Activated T-cell treated with anti-CD3 and anti-CD28 coated beads, Interleukin-2, amount 50 U/mL, for 4 hours (primary cell): ENCODE measurements at places on chromosomes 3 and 15.

DNA sequence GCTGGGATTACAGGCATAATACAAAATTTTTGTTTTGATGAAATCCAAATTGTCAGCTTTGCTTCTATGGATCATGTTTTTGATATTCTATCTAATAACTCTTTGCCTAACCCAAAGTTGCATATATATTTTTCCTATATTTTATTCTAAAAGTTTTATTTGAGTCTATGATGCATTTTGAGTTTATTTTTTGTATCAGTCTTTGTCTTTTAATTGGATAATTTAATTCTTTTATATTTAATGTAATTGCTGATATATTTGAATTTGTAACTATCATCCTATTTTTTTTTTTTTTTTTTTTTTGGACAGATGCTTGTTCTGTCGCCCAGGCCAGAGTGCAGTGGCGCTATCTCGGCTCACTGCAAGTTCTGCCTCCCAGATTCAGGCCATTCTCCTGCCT, 19.7 kb upstream of the DENND4A start:
- no peak for DNase-seq

DNA sequence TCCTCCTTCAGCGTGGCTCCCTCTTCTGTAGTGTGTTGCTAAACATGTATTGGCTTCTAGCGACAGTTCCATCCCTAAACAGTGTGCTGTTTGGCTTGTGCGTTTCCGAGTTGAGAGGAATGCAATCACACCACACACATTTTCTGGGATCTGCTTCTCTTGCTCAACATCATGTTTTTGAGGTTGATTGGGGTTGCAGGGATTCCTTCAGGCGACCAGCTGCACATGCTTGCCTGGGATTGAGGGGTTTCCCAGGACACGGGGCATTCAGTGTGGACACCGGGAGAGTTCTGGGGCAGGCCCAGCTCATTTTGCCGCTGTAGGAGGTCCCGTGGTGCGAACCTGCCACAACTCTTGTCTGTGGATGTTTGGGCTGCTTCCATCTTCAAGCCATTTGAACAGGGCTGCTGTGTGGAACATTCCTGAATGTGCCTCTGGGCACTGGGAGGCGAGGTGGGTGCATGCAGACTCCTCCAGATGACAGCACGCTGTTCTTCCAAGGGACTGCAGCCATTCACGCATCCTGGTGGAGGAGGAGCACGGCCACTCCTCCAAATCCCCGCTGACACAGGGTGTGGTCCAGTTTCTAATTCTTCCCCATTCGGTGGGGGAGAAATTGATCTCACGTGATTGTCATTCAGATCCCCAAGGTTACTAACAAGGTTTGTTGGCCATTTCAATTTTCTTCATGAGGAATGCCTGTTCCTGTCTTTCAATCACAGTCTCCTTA, 82.8 kb downstream of the PLXNA1 start:
- no peak for DNase-seq

- no peak for DNase-seq
These were observed 189.9 kb downstream of the VGLL3 start for GRCh38 chr3:86801066-86801465.

GRCh38 chr3:115814778-115815380, 191.6 kb downstream of the GAP43 start:
- DNase-seq, result peak; percentile 66

DNA sequence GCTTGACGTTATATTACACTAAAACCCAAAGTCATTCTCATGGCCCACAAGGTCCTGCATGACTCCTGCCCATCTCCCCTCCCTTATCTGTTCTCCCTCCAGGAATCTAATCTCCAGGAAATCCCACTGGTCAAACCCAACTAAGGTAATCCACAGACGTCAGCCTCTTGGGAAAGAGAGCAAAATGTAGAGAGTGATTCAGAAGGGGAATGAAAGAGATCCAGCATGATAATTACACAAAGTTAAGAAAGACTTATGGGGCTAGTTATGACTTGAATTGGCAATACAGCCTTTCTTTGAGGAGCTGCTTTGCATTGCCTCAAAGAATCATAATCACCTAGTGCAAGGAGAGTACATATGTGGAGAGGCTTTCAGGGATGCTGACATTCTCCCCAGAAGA, 137.8 kb upstream of the MYRIP start:
- no peak for DNase-seq

- no peak for DNase-seq
These were observed 22.3 kb downstream of the NKIRAS1 start for GRCh38 chr3:23894254-23895061.

DNA sequence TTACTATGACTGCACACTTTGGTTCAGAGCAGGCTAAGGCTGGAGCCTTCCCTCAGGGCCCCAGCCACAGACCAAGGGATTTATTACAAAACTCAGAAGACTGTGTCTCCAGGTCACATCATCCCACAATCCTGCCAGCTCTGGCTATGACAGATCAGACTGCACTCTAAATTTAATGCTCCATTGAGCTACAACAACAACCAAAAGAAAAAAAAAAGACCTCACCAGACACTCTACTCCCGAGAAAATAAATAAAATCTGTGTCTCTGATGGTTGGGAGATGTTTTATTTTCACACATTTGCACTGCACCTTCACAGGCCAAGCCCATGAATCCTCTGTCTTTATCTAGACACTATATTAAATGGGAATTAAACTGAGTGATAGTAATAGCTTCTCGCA, 50.8 kb upstream of the CTNNB1 start:
- no peak for DNase-seq

- no peak for DNase-seq
These were observed 47.2 kb upstream of the SMAD6 start for GRCh38 chr15:66654739-66655375.

- DNase-seq, result no peak
These were observed 23.2 kb downstream of the CYP8B1 start for GRCh38 chr3:42852441-42852840.

DNA sequence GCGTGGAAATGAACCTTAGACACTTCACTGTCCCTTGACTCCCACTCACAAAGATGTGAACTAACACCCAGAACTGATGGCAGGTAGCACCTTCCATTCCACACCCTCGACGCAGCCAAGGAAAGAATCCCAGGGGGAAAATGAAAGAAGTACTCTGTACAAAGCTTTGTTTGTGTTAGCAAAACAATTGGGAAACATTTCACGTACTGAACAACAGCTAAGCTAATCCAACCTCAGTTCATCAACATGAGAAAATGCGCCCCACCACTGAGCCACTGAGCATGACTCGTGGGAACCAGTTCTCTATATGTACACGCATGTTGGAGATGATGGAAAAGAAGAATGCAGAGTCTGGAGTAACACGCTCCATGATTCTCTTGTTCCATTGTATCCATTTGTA, 32.0 kb downstream of the CORO2B start:
- no peak for DNase-seq

DNA sequence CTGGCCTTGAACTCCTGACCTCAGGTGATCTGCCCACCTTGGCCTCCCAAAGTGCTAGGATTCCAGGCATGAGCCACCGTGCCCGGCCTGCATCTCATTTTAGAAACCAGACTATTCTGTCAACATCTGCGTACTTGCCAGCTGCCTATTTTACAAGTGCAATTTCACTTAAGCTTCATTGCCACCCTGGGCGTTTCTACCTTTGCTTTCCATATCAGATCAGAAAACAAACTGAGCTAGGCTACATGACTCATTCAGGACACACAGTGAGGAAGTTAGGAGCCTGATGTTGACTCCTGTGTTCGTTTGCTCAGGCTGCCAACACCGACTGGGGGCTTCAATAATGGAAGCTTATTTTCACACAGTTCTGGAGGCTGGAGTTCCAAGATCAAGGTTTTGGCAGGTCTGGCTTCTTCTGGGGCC, 42.3 kb upstream of the KLHL25 start:
- DNase-seq, result no peak

- DNase-seq, result no peak
These were observed 148.4 kb downstream of the CNTN4 start for GRCh38 chr3:2246873-2247648.

DNA sequence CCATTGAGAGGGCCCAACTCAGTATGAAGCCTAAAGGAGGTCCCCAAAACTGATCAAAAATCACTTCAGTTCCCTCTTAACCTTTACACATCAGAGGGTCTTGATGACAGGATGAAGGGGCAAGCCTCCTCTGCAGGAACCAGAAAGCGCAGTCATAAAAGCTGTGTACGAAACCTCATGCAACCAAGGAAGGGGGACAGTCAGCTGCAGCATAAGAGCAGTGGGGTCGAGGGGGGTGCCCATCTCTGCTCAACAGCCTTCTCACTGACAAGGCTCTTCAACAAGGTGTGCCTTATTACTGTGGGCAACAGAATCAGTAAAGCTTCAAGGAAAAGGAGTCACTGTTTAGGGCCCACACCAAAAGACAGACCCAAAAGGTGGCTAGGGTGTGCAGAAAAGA, 3.9 kb downstream of the POC1A start:
- no peak for DNase-seq
